ENCODE measurements at places on chromosomes 11 and 22.

GRCh38 chr11:74620531-74620930 is 28.1 kb downstream of the POLD3 start:
- no peak for DNase-seq

- no peak for DNase-seq
Measured at GRCh38 chr22:33743756-33744155, 176.5 kb downstream of the LARGE1 start.

GRCh38 chr11:30735946-30736345 is 149.8 kb upstream of the MPPED2 start:
- no peak for DNase-seq

GRCh38 chr22:32204856-32205722 is at the start of gene RFPL2:
RFPL2 (minus strand) TSS chr22:32205073; CDS start chr22:32202451, 2,622 bp downstream.
- no peak for DNase-seq

GRCh38 chr22:48867891-48868290 is 959.8 kb downstream of the BRD1 start:
- DNase-seq: no peak

DNA sequence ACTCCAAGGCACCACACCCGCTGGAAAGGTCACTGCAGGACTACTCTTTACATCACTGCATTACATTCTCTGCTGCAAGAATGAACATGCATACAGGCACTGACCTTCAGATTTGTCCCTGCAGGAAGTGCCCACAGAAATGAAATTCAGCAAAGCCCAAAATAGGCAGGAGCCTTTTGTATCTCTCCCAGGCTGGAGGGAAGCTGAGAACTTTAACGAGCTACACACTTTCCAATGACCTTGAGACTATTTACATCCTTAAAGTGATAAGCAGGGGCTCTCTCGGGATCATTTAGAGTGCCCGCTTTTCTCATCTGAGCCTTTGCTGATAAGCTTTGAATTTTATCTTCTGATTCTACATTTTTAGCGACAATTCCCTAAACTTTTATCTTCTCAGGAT is 12.5 kb downstream of the FEZ1 start:
- DNase-seq: no peak

DNA sequence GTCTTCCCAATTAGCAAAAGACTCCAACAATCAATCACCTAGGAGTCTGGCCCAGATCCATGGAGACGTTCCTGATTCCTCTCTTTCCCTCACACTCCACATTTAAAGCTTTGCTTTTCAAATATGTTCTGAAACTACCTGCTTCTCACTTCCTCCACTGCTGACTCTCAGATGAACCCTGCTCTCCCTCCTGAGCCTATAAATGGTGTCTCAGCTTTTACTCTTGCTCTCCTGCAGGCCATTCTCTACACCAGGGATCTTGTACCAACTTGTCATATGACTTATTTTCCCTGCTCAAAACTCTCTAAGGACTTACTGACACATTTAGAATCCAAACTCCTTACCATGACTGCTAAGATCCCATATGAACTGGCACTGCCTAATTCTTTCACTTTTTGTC is 138.4 kb upstream of the DDI1 start:
- no peak for DNase-seq

DNA sequence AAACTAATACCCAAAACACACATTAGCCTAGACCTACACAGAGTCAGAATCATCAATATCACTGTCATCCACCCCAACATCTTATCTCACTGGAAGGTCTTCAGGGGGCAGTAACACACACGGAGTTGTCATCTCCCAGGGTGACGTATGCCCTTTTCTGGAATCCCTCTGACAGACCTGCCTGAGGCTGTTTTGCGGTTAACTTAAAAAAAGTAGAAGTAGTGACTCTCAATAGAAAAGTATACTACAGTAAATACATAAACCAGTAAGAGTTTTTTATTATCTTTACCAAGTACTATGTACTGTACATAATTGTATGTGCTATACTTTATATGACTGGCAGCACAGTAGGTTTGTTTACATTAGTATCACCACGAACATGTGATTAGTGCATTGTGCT is 80.5 kb downstream of the PGR start:
- no peak for DNase-seq

GRCh38 chr11:68166969-68167368 is 45.8 kb upstream of the CHKA start:
- DNase-seq: no peak

GRCh38 chr11:66789097-66789890 is 53.9 kb upstream of the RCE1 start:
- no peak for DNase-seq

GRCh38 chr11:70580036-70580805 is 181.9 kb downstream of the CTTN start:
- no peak for DNase-seq

- DNase-seq: no peak
Measured at GRCh38 chr11:61037441-61038093, 64.7 kb upstream of the CD5 start.

DNA sequence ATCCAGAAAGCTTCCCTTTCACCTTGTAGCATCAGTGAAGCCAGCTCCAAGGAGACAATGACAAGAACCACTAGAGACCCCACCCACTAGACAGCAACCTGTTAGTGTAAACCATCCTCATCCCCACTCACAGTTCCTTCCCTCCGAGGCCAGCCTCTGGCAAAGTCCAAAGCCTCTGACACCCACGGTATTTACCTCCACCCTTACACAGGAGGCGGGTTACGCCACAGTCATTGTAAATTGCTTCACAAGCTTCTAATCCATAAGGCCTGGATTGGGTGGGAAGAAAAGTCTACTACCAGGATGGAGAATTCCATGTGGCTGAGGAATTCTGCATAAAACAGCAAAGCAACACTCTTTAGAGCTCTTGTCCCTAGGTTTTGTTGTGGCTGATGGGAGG is 287.4 kb downstream of the BUD13 start:
- no peak for DNase-seq

- DNase-seq: no peak
Measured at GRCh38 chr11:72781313-72782080, 12.3 kb downstream of the STARD10 start.

DNA sequence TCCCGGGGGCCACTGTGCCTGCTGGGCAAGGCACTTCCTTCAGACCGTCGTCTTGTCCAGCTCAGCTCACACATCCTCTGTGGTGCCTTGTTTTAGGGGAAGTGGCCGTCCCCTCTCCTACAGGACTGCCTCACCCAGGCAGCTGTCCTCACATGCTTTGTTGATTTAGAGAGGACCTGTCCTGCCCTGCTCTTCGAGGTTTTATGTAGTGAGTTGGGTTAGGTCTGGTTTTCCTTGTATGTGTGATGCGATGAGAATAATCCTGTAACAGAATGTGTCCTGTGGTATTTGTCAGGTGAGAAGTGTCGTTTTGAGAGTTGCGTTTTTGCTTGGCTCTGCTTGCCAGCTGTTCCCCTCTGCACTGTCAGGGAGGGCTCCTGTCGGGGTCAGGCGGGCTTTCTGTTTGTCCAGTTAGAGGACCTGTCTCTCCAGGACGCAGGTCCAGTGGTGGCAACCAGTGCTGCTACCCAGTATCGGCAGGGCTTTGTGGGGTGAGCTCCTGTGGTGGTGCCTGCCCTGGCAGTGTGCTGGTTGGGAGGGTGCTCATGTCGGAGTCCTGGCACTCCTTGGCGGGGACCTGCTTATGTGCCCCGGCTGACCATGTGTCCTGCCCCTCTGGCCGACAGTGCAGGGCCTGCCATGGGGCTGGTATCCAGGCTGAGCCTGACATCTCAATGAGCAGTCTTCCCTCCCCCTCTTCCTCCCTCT is 41.3 kb downstream of the MUC6 start:
- DNase-seq: no peak

DNA sequence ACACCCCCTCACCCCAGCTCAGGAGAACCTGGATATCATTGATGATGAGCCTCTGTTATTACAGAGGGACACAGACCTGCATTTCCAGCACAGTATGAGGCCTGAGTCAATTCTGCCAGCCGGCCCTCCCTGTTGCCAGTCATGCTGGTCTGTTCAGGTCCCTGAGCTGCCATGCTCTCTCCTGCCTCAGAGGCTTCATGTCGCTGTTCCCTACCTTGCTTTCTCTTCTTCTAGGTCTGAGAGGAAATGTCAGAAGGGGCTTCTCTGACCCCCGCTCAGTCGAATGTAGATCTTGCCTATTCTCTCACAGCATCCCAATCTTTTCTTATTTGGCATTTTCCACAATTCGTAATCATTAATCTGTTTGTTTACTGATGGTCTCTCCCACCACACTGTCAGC is 21.8 kb upstream of the ABCC8 start:
- DNase-seq: no peak

GRCh38 chr22:39967103-39967829 is 7.1 kb downstream of the TMA7B start:
- no peak for DNase-seq

DNA sequence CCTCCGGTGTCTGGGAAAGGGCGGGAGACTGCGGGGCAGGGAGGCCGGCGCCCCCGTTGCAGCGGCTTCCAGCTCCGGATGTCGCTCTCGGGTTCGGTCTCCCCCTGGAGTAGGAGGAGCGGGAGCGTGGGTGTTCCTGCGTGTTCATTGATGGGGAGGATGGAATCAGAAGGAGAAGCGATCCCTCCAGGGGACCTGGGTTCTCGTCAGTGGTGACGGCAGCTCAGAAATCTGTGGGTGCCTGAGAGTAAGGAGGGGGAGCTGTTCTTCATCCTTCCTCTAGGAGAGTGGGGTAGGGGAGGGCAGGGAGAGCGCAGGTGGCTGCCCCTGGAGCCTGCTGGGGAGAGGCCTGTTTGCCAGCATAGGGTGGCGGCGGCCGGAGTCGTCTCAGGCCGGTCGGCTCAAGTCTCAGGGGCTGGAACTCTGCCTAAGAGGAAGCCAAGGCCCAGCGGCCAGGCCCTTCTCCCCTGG is 1.1 kb downstream of the UBASH3B start:
- DNase-seq: peak; percentile 25

- peak; percentile 86 for DNase-seq
Measured at GRCh38 chr22:37198258-37199102, 10.4 kb upstream of the C1QTNF6 start.

DNA sequence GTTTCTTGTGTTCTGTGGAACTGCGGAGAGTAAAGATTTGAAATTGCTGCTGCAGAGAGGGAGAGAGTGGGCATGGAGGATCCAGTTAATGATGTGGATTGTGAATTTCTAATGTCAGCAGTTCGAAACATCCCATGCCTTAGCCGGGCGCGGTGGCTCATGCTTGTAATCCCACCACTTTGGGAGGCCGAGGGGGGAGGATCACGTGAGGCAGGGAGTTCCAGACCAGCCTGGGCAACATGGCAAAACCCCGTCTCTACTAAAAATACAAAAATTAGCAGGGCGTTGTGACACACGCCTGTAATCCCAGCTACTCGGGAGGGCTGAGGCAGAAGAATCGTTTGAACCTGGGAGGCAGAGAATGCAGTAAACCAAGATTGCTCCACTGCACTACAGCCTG is 1.1 kb upstream of the CAVIN3 start:
- no peak for DNase-seq

DNA sequence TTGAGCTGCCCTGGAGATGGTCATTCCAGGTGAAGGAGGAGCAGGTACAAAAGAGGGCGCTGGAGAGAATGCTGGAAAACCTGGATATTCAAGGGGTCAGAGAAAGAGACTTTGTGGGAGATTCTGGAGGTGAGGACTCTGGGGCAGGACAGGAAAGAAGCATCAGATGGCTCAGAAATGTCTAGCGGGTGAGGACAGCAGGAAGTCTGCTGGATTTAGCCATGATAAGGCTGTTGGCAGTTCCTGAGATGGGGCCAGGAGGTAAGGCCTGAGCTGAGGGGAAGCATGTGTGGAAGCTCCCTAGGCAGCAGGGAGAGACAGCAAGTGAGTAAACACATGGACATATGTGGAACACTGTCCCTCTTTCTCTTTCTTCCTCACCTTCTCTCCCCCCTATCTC is 1.5 kb downstream of the UPB1 start:
- DNase-seq: no peak

DNA sequence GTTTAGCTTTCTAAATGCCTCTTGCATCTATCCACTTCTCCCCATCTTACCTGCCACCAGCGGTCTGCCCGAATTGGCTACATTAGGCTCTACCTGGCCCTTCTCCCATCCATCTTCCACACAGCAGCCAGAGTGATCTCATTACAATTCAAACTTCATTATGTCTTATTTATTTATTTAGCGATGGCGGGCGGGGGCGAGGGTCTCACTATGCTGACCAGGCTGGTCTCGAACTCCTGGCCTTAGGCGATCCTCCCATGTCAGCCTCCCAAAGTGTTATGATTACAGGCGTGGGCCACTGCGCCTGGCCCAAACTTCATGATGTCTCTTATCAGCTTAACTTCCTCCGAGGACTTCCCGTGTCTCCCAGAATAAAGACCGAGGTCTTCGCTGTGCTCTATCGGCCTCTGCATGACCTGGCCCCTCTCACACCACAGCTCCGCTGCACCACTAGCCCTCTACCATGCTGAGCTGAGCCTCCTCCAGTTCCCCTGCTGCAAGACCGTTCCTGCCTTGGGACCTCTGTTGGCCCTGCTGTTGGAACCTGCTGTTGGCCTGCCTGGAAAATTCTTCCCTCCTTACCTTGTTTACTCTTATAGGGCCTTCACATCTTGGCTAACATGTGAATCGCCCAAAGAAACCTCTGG is 870 bp upstream of the CTTN start:
- no peak for DNase-seq

Data from substantia nigra (tissue), 51 donors.